SJCRH30 (cell line): ENCODE measurements at places on chromosomes 7 and 10.
A peak's percentile ranks its signal among the peaks of the same experiment; 100 is the strongest.

- DNase-seq = peak; percentile 48
These were observed 99.4 kb downstream of the CTBP2 start for GRCh38 chr10:125060826-125061556.

GRCh38 chr10:32929634-32930033, 28.4 kb downstream of the ITGB1 start:
- no peak for DNase-seq

GRCh38 chr10:97689559-97690020, 2.5 kb upstream of the AVPI1 start:
- DNase-seq = peak; percentile 56

GRCh38 chr10:94088926-94089381, 95.2 kb downstream of the PLCE1 start:
- peak; percentile 13 for DNase-seq

GRCh38 chr7:123712619-123713018, 36.2 kb downstream of the WASL start:
- no peak for DNase-seq

- no peak for DNase-seq
These were observed 148.0 kb downstream of the GALNT11 start for GRCh38 chr7:152173372-152174070.

GRCh38 chr7:99267841-99268576, 4.6 kb upstream of the MYH16 start:
- DNase-seq = no peak

- peak; percentile 78 for DNase-seq
These were observed 151.9 kb downstream of the NEURL1 start for GRCh38 chr10:103645141-103646054.
